ENCODE measurements at places on chromosomes 5 and 9.

DNA sequence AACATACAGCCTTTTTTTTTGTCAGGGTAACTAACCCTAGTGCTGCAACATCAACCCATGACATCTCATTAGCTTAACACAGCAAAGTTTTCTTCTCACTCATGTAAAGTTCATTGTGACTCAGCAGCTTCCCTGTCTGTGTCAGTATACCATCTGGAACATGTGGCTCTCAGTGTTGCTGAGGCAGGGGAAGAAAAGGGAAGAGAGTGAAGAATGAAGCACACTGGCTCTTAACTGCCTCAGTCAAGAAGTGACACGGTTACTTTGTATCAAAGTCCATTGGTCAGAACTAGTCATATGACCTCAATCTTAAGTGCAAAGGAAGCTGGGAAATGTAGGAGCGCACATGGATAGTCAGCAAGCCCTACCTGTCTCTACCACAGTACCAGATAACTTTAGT lies 185.0 kb upstream of the ELL2 start:
- no peak for DNase-seq

GRCh38 chr5:12614608-12615007 lies 710.4 kb upstream of the CTNND2 start:
- DNase-seq, result no peak

GRCh38 chr9:98010445-98010844 lies 27.3 kb downstream of the ANP32B start:
- DNase-seq, result no peak

- DNase-seq, result no peak
These were observed 129.7 kb downstream of the ARL15 start for GRCh38 chr5:54180630-54181031.

GRCh38 chr5:132489871-132490483 lies 596 bp downstream of the IRF1 start:
- no peak for DNase-seq

GRCh38 chr9:119003882-119004617 lies 365.2 kb downstream of the BRINP1 start:
- no peak for DNase-seq

DNA sequence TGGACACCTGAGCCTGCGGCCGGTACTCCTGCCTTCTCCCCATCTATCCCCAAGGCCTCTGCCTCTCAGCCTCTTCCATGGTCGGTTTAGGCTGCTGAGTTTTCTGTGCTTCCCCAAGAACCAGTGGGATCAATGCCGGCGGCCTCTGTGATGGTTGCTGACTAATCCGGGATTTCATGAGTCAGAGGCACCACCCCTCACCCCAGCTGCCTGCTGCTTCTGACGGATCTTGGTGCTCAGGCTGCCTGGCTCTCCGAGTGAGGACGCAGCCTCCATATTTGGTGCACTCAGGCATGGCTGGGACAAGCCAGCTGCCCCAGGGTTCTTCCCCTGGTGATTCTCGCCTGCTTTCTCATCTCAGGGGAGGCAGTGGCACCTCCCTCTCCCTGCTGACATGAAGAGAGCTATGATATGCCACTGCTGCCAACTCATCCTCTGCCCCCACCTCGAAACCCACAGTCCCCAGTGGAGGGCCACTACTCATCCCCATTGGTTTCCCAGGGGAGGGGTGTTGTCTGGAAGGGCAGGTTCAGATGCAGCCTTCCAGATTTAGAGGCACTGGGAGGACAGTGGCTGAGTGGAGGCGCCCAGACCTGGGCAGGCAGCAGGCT lies 3.3 kb upstream of the MAN1B1 start:
- DNase-seq, result no peak

- DNase-seq, result no peak
These were observed 24.4 kb downstream of the IQGAP2 start for GRCh38 chr5:76427206-76428140.

DNA sequence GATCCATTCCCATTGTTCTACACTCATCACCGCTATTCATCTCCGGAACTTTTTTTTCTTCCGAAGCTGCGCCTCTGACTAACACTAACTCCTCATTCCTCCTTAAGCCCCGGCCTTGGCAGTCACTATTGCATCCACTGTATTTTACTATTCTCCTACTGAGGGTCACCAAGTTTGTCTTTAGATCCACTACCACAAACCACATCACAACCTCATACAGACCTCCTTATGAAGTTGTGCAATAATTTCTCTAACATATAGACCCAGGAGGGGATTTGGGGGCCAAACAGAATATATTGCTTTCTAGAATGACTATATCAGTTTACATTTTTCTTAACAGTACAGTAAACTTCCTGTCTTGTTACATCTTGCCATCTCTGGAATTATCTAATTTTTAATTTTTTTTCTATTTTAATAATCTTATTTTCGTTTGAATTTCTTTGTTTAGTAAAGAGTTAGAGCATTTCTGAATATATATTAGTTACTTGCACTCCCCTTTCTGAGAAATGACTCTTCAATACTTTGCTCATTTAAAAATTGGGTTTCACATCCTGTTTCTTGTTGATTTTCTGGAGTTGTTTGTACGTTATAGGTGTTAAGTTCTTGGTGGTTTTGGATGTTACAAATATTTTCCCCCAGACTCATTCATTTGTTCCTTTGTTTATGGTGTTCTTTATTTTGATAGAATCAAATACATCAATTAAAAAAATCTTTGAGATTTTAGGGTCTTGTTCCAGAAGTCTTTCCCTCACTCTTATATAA lies 37.1 kb downstream of the DMRT2 start:
- no peak for DNase-seq

DNA sequence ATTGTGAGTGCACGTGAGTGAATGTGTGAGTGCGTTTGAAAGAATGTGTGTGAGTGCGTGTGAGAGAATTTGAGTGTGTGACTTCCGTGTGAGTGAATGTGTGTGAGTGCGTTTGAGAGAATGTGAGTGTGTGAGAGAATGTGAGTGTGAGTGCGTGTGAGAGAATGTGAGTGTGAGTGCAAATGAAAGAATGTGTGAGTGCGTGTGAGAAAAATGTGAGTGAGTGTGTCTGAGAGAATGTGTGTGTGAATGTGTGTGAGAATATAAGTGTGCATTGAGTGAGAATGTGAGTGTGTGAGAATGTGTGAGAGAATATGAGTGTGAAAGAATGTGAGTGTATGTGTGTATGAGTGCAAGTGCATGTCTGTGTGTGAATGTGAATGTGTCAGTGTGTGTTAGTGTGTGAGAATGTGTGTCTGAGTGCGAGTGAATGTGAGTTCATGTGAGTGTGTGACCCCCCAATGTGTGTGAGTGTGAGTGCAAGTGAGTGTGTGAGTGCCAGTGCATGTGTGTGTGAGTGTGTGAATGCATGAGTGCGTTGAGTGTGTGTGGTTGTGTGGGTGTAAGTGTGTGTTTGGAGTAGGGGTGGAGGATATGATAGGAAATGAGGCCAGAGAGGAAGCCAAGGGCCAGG lies 37.9 kb upstream of the LHX2 start:
- DNase-seq, result no peak

DNA sequence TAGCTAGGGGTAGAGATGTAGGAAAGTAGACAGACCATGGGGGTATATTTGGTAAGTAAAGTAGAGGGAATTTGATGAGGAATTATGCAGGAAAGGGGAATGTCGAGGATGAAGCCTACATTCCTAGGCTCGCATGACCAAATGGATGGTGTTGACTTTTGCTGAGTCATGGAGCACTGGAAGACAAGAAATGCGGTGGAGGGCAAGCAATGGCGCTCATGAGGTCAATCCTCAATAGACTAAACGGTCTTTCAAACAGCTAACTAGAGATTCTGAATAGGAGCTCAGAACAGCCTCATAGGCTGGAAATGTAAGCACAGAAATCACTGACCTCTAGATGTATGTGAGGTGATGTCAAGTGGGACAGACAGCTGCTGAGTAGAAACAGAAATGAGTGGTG lies 50.7 kb upstream of the FST start:
- DNase-seq, result no peak

DNA sequence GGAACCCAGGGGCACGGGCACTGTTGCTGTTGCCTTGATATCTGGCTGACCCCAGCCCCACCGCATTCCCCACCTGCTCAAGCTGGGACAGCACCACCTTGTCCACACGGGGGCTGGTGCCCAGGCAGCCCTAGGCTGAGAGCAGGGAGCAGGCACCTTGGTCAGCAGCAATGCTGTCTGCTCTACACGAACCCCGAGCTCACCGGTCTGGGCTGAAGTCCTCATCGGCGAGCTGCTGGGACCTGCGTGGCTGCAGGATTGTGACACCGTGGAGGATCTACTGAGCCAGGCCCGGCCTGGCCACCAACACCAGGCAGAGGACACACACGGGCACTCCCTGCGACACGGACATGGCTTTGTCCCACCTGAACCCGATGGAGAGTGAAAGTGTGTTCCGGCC lies 78.1 kb downstream of the KCNT1 start:
- DNase-seq, result no peak

DNA sequence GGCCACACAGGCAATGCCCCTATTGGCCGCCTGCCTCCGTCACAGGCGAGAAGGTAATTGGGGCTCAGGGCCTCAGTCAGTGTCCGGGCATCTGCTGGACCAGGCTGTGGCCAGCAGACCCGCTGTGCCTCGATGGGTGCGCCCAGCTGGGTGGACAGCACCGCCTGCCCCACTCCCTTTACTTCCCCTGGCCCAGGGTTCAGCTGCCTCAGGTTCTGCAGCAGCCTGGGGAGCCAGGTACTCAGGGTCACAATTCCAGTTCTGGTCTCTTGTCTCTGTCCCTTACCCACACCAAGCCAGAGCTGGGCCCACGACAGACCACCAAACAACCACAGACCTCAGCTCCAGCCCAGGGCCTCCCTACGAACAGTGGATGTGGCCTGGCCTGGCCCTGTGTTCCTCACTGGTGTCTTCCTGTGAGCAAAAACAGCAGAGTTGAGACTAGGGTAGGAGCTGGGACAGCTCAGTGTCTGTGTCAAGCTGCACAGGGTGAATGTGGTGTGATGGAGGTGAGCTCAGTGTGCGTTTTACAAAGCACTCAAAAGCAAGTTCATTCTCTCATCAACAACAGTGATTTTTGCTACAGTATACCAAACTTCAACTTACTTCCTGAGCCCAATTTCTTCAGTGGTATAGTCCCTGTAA lies 33.4 kb upstream of the SUSD3 start:
- no peak for DNase-seq

DNA sequence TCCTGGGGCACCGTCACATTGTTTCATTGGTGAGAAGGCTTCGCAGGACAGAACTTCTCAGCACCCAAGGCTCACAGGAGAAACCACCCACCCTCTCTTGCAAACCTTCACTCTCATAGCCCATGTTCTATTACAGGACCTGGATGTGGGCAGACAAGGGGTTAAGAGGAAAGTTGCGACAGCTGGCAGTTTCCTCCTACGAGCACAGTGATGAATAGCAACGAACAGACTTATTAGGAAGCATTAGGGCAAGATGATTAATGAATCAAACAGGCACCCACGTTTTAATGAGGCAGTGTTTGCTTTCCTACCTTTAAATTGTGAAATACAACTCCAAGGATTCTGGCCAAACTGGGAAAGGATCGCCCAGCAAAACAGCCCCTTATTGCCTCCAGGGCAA lies 339.3 kb downstream of the DRD1 start:
- DNase-seq, result no peak

DNA sequence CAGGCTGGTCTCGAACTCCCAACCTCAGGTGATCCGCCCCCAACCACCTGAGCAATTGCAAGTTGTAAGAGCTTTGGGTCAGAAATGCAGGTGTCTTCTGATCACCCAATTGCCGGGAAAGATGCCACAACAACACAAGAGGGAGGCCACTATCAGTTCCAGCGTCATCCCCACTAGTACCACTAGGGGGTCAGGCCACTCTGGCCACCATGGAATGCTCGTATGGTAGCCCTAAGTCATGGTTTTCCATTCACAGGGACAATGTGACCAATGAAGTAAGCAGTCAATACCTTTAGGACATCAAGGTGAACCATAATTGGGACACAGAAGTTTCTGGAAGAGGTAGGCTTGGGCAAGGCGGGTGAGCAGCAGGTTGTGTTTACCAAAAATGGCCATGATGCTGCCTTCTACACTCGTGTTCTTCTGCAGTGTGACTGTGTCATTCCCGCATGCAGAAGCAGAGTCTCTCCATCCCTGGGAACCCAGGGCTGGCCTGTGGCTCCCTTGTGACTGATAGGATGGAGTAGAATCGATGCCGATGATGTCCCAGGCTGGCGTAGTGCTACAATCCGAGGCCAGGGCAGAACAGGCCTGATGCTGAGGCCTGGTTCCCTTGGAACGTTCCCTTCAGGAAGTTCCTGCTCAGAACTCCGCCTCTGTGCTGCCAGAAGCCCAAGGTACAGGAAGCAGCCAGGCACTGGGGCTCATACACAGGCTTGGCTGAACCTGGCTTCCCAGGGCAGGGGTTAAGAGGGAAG lies 42.2 kb upstream of the ANKRD33B start:
- no peak for DNase-seq

GRCh38 chr5:126274076-126274762 lies 149.0 kb upstream of the GRAMD2B start:
- DNase-seq, result no peak

DNA sequence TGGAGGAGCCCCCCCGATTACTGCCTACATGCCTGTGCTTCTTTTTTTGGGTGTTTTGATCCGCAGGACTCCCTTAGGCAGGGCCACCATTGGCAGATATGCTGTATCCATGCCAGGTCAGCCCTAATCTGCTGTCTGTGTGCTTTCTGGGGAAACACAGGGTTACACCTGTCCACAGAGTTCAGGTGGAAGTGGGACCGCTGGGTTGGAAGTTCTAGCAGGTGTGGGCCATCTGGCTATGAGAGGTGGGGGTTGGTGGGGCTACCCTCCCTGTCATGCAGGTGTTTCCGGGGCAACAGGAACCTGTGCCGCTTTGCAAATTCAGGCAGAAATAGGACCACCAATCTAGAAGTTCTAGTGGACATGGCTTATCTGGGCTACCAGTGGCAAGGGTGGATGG lies 17.0 kb downstream of the IFNE start:
- DNase-seq, result no peak
